Thymus (tissue), 14 donors: ENCODE measurements at places on chromosomes 2 and 18. TPM values are rescaled to one million over a fixed set of nuclear protein-coding genes. Genes with fewer than 3 reads are reported as not detected.
A peak's percentile ranks its signal among the peaks of the same experiment; 100 is the strongest.

DNA sequence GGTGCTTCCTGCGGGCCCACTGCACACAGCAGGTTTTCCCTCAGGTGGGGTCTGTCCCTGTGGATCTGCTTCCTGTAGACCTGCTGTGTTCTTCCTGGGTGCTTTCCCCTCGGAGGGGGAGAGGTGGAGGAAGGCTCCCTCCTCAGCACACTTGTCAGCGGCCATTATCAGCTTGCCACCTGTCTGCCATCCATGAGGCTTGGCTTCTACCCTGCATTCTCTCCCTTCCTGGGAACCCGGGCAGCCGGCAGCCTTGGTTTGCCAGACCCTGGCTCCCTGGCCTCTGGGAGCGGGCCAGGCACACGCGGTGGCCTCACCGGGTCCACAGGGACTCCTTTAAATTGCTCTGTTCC lies 58.5 kb downstream of the INPP5D start:
- H3K27ac ChIP-seq: peak overlapping the region; percentile 32
- H3K4me3 ChIP-seq: no peak overlapping the region
- peaks cover 26% of the 10 kb centered on the region for H3K36me3 ChIP-seq
- H3K27me3 ChIP-seq: no peaks in the 10 kb centered on the region
- peaks cover 53% of the 10 kb centered on the region for H3K4me1 ChIP-seq
- DNase-seq: no peak

DNA sequence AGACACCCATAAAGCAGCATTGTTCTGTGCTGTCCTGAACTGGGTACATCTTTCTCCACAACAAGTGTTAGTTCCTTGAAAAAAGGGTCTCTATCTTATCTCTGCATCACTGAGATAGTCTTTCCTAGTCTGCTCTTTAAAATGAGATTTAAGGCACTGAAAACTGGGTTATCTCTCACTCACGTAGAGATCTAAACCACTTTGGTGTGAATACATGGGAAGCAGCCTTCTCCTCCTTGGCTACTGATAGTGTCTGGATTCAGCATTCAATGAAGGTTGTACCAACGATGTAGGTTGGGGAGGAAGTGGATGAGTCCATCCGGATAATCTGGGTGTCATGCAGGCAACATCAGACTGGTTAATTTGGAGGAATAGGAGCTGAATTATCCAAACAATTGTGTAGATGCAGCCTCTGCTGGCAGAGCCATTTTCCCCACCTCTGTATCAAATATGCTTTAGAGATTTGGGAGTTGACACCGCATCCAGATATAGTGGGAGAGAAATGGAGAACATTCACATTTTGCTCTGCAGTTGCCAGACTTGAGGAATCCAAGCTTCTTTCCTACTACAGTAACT lies 15.9 kb upstream of the SIX3 start:
- no peaks in the 10 kb centered on the region for H3K36me3 ChIP-seq
- DNase-seq: no peak
- no peaks in the 10 kb centered on the region for H3K4me1 ChIP-seq
- H3K4me3 ChIP-seq: no peak overlapping the region
- no peak overlapping the region for H3K27ac ChIP-seq
- peaks cover 90% of the 10 kb centered on the region for H3K27me3 ChIP-seq

DNA sequence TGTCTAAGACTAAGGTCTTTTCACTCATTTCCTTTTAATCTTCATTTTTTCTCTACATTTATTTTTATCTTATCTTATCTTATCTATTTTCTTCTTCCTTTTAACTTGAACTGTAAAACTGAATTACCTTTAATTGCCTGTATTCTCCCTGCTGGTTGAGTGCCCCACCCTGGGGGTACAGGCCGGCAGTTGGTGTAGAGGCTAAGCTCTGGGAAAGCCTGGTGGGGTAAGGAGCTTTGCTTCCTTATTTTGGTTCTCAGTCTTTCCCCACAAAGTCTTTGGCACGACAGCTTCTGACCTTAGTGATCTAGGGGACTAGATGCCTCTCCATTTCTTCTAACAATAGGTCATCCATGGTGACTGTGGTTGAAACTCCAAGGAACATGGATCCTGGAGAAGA lies 26.8 kb upstream of the HAAO start:
- H3K36me3 ChIP-seq: no peaks in the 10 kb centered on the region
- H3K4me3 ChIP-seq: no peak overlapping the region
- H3K4me1 ChIP-seq: peaks cover 6% of the 10 kb centered on the region

Gene EFR3B
- 0.33 TPM for total RNA-seq

Gene RIT2
- not detected for total RNA-seq

Gene GKN2
- total RNA-seq: 0.24 TPM
